Trophoblast cell (in vitro differentiated cells and primary cell): ENCODE measurements at places on chromosomes 2 and 18.
A peak's percentile ranks its signal among the peaks of the same experiment; 100 is the strongest.

- DNase-seq: peak; percentile 79
These were observed 181.2 kb upstream of the REV1 start for GRCh38 chr2:99670768-99671734.

GRCh38 chr2:78586316-78586715 lies 439.2 kb upstream of the REG3G start:
- no peak for DNase-seq

DNA sequence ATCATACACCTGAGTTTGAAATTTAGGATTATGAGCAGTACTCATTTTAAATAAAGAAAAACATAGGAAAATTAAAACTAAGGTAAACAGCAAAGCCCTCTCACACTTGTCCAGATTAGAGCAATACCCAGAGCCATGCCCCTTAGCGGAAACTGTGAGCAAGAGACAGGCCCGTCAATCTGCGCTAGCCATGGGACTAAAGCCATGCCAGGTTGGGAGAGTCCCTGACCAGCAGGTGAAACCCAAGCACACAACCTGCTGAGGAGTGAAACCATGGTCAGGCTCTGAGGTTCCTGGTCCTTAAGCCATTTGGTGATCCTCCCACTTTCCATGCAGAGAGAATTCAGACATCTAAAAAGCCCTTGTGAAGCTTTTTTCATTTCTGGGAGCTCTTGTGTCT lies 494.3 kb downstream of the STK39 start:
- DNase-seq: no peak

DNA sequence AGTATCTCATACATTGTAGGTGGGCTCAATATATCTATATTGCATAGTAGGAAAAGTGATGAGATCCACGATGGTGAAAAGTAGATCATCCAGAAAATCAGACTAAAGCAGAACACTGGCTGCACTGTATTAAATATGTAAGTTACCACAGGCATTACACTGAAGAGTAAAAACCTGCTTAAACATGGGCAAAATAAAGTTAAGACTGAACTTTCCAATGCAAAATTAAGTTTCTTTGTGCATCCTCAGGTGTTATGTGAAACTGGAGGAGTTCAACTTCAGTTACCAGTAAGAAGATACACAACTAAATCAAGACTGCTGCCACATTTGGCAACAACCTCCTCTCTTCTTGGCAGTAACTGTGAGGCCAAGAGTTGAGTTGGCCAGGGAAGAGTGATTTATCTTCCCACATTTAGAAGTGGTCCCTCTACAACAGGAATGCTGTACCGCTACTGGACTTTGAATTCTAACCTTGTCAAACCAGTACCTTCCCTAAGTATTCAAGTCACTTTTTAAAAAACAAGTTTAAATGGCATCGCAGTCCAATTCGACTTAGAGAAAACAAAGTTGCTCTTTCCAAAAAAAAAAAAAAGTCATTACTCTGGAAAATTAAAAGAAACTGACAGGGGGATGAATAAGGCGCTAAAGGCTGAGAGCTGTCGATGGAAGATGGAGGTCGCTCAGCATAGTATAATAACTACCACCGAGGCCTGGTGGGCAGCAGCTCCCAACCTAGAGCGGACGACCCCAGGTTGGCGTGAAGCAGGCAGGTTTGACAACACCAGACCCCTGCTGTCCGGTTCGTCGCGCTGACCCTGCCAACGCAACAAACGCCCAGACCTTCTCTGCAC lies 1.1 kb downstream of the MAP4K3 start:
- DNase-seq: no peak

DNA sequence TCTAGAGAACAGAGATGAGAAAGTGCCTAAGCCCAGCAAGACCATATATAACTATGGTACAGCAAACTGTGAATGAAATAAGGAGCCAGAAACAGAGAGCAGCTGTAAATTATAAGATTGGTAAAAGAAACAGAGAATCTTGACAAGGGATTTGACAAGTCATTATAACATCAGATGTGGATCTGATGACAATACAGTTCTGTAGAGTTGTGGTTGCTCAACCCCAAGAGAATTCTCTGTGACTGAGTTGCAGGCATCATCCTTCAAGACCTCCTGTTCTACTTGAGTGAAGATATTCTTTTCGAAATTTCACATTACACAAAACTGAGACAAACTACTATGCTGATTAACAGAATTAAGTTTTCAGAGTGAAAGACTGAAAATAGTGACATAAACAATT lies 343.1 kb upstream of the SLC39A10 start:
- no peak for DNase-seq
